Nucleus accumbens (tissue), 56 donors: ENCODE measurements at places on chromosomes 13 and 19.
A peak's percentile ranks its signal among the peaks of the same experiment; 100 is the strongest.

DNA sequence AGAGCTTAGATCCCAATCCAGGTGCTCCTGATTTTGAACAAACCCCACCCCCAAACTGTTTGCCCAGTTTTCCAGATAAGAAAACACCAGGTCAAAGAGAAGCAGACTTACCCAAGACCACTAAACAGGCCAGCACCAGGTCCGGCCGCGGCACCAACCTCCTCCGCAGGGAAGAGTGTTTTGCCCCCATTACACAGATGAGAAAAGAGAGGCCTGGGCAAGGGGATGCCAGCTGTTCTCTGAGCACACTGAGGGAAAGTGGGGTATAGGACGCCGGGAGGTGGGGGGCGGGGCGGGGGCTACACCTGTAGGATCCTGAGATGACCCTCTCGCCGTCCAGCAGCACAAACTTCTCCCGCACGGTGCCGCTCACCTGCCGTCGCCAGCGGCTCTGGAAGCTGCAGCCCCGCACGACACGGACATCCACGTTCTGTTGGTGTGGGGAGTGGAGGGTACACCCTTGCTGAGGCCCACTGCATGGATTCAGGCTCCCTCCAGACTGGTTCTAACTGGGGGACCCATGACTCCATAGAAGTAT is 3.1 kb downstream of the SPACA4 start:
- no peak for DNase-seq

- no peak for DNase-seq
These were observed 19.0 kb upstream of the ACOD1 start for GRCh38 chr13:76929320-76929719.

DNA sequence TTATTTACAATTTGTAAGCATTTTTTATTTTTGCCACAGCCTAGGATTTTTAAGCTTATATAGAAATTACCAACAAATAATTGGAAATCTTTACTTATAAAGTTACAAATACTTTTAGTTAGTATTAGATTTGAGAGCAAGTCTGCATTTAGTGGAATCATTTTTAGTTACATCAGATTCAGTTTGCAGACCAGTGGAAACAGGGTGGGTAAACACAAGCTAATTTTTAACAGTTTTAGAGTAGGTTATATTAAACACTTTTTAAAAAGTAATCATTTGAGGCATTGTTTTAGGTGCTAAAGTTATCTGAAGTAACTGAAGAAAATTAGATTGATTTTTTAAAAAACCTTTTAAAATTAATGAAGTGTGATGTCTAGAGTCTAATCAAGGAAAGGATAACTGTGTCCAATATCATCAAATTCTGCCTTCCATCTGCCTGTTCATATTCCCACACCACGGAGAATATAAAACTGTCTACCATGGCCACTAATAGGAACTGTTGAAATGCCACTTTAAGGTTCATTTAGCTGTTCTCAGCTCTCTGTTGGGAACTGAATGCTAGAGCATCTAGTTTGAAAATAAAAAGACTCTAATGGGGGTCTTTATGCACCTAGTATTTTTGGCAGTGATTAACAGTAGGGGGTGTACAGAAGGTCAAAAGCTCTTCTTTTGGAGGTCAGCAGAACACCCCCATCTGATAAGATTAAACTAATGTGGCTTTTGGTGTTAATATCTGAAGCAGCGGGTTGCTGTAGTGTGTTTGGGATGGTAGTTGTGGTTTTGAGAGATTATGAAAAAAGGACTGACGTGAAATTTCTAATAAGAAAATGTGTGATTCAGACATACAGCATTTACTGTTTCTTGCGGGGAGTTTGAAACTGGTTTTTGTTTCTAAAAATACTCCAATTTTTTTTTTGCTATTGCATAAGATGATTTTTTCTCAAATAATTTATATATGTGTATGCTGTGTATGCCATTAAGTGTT is 66.5 kb downstream of the NDFIP2 start:
- DNase-seq: no peak

GRCh38 chr19:47351548-47351947 is 2.4 kb downstream of the DHX34 start:
- no peak for DNase-seq

DNA sequence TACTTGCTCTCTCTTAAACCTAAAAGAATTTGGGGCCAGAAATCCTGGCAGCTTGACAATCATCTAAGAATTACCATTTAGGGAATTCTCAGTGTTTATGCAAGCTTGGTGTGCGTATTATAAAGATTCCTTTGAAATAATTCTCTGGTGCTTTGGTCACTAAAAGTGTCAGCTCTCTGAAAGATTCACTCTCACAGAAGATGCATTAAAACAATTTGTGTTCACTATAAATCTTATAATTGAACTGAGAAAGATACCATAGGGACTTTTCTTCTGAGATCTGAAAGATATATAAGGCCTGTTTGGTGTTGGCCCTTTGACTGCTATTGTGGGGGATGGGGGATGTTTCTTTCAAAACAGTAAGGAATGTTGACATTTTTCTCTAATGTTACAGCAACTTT is 27.3 kb downstream of the EPSTI1 start:
- no peak for DNase-seq

DNA sequence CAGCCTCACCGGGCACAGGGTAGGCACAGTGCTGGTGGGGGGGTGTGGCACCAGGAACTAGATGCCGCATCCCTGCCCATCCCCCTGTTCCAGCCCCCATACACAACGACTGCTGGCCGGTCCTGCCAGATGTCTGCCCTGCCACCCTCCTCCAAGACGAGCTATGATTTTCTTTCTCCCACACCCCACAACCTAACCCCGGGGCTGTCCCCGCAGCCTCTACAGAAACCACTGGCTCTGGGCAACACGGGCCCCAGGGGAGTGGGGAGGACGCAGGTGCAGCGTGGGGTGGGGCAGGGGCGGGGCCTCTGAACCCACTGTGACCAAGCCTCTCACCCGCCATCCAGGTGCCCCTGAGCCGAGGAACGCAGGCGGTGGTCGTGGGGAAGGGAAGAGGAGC is 15.5 kb downstream of the PGLS start:
- no peak for DNase-seq

DNA sequence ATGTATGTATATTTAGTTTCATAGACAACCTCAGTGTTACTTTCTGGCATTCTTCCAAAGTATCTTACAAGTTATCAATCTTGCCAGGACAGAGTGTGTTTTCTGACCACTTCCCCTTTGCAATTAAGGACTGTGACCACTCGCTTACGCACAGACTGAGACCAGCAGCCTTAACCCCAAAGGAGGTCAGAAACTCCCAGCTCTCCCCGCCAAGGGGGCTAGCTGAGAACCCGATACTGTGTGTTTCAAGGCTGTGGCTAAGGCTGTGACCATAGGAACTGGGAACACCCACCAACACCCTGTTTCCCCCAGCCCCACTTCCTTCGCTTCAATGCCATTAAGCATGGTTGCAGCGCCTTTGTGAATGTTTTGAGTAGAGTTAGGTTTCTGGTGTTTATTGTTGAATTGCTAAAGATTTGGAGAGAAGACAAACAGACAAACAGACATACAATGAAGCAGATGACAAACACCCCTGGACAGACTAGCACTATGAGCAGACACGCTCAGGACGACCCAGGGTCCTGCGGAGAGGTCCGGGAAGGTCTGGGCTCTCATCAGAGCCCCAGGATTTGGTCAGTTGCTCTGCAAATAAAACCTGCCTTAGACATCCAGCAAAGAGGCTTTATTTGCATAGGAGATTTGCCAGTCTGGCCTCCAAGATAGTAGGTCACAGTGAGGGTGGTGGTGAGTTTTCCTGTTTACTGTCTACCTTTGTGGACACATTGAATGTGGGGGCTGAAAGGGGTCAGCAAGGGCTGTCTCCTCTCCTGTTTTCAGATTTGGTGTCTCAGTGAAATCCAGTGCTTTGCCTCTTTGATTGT is 25.0 kb upstream of the TNFSF11 start:
- no peak for DNase-seq

- DNase-seq: no peak
These were observed 1.1 kb downstream of the VSTM1 start for GRCh38 chr19:54062643-54063042.

GRCh38 chr13:39313721-39314120 is 275.5 kb downstream of the NHLRC3 start:
- DNase-seq: no peak

GRCh38 chr13:74715718-74716117 is 581.5 kb upstream of the KLF12 start:
- no peak for DNase-seq

- peak; percentile 46 for DNase-seq
These were observed 29.8 kb downstream of the CERS1 start for GRCh38 chr19:18865973-18866799.

- DNase-seq: no peak
These were observed 29.3 kb downstream of the CCL25 start for GRCh38 chr19:8081569-8082550.

DNA sequence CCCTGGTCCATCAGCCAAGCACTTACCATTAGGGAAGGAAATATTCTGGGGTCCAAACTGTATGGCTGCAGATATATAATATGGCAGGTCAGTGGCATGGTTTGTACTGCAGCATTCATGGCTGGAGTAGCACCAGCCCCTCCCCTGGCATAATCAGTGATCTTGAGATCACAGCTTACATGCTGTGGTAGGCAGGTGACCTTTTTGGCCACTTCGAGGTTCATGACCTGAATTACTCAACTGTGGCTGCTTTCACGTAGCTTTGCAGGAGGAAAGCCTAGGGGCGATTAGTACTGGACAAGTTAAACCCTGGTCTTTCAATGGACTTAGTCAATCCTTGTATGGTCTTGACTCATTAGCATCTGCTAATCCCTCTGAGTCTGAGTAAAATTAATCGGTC is 169.8 kb downstream of the SPRY2 start:
- DNase-seq: no peak

DNA sequence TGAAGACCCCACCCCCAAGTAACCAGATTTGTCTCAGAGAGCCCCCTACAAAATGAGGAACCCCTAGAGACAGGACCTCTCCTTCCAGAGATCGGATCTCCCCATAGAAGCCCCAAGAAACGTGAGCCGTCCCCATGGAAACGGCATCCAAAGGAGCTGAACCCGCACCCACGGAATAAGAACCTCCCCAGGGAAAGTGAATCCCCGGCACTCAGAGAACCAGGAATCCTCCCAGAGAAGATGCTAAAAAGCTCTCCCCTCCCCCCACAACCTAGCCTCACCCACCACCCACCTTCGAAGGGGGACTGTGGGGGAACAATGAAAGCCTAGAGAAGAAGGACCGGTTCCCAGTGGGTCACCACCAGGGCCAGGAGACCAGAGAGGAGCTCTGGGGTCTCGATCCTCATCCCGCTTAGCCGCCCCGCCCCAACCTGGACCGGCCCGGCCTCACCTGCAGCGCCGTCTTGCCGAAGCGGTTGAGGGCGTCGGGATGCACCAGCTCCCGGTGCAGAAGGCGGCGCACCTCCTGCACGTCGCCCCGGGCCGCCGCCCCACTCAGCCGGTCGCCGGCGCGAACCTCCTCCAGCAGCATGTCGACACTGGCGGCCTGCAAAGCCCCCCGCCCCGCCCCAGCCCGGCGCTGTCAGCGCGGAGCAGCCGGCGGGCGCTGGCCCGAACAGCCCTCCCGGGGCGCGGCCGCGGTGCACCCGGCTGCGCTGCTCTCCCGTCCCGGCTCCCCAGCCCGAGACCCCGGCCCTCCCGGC is 535 bp downstream of the CDKN2D start:
- DNase-seq: no peak

DNA sequence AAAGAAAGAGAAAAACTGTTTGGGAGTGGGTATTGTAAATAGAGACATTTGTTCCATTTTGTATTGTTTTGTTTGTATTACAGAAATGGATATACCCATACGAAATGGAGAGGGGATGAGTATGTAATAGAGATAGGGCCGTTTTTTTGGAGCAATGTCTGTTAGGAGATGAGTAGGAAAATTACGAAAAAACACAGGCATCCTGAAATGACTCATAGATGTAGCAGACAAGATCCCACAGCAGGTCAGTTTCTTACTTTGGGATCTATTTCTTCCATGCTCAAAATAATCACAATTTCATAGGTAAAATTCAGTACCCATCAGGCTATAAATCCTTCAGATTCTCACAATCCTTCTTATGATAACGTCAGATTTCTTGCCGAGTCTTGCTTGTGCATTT is 779.4 kb upstream of the SLITRK1 start:
- DNase-seq: no peak

DNA sequence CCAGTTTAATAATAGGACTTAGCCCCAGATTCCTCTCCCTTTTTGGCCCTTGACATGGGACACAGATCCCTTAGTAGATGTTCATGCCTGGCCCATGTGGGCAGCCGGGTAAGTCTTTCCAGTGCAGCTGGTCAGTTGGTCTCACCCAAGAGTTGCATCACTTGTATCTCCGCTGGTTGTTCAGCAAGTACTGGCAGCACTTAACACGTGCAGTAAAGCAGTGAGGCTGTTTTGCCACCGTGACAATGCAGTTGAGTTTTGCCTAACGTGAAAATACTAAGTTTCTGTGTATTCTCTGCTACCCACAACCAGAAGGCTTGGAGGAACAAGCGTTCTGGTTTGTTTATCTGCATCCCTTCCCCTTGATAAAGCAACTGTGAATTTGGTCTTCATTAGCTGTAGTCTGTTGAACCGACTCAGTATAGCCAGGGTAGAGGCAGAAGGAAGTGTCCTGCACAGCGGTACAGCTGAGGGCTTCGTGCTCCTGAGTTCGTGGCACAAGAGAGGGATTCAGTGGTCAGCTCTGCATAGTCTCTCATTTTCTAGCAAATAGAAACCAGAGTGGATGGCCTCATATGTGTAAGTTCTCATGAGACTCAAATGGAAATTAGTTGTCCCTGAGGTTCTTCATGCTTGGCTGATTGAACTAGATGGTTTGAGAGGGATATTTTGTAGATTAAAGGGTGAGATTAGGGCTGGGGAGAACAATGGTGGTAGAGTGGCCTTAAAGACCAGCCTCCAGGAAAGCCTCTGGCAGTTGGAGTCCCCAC is 50.3 kb downstream of the ARHGEF7 start:
- DNase-seq: no peak

GRCh38 chr19:2503521-2504109 is 27.7 kb downstream of the GADD45B start:
- no peak for DNase-seq

- no peak for DNase-seq
These were observed 312.8 kb upstream of the PCDH20 start for GRCh38 chr13:61728471-61728870.

DNA sequence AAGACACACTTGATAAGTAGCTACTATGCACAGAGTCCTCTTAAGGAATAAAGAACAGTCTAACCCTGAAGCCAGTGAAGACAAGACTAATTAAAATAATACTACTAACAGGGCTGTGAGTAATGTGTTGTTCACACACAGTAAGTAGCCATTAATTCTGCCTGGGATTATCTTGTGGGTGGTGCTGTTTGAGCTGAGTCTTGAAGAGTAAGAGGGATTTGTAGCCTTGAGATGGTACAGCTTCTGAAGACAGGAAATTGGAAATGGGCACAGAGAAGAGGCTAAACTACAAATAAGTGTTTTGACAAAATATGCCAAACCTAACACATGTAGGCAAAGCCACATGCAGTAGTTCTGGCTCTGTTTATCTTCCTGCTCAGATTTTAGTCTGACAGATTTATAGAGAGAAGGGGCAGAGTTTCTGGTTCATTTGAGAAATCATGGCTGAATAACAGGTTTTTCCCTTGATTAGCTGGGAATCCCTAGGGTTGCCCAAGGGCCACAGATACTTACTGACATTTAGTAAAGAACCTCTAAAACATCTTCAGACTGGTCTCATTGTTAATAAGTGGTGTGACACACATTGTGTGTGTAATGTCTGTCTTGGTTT is 38.0 kb downstream of the ITGBL1 start:
- DNase-seq: no peak
